ENCODE measurements at places on chromosomes 6 and 20.

GRCh38 chr6:11223286-11223864 is 9.1 kb downstream of the NEDD9 start:
- peak overlapping the region; percentile 50 for H3K27ac ChIP-seq
- peaks cover 48% of the 10 kb centered on the region for H3K4me1 ChIP-seq
- H3K4me3 ChIP-seq = no peak overlapping the region
- H3K36me3 ChIP-seq = no peaks in the 10 kb centered on the region
- no peaks in the 10 kb centered on the region for H3K27me3 ChIP-seq
- no peak for DNase-seq

DNA sequence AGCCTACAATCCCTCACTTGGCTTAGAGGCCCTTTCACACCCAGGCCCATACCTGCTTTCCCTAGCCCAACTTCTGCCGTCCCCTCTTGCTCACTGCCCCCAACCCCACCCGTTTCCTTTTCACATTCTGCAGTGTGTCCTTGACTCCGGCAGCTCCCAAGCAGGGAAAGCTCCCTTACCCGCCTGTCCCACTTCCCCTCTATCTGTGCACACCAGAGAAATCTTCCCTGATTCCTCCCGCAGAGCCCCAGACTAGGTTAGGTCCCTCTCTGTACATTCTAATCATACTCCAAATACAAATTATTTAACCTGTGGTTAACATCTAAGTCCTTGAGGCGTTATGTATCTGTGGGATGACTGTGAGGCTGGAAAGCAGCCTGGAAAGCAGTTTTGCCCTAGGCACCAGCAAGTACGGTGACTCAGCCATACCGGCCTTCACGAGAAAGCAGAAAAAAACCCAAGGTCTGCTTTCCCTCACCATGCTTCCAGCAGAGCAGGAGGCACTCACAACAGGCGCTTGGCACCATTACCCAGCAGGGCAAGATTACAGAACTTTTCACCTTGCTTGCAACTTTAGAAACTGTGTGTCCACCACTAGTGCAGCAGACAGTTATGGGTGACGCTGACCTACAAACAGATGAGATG is 22.3 kb downstream of the ELOVL5 start:
- H3K27me3 ChIP-seq = no peaks in the 10 kb centered on the region
- no peak for DNase-seq
- H3K4me3 ChIP-seq = no peak overlapping the region
- peaks cover 50% of the 10 kb centered on the region for H3K4me1 ChIP-seq
- H3K27ac ChIP-seq = peak overlapping the region; percentile 37

GRCh38 chr20:20663841-20664240 is 48.6 kb downstream of the RALGAPA2 start:
- no peak overlapping the region for H3K27ac ChIP-seq
- no peak for DNase-seq
- H3K36me3 ChIP-seq = no peaks in the 10 kb centered on the region
- H3K4me3 ChIP-seq = no peak overlapping the region
- no peaks in the 10 kb centered on the region for H3K4me1 ChIP-seq
- no peaks in the 10 kb centered on the region for H3K27me3 ChIP-seq

DNA sequence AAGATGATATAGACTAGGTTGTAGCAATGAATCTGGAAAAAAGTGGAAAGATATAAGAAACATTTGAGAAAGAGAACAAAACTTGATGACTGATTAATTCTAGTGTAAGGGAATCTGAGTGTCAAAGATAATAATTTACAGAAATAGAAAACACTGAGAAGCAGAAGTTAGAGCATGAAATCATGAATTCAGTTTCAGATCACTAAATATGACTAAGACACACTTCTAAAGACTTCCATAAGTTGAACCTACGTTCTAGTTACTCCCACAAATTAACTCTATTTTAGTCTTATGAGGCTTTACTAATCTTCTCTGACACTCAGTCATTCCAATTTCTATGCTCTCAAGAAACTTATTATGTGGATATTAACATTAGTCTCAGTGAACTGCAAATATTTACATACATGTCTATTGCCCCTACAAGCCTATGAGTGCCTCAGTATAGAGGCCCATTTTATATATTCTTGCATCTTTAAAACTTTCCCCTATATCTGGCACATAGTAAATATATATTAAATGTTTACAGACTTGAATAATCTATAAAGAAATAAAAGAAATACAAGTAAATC is 30.4 kb downstream of the IBTK start:
- no peak for DNase-seq
- no peak overlapping the region for H3K4me3 ChIP-seq
- no peaks in the 10 kb centered on the region for H3K4me1 ChIP-seq
- H3K27ac ChIP-seq = no peak overlapping the region
- no peaks in the 10 kb centered on the region for H3K27me3 ChIP-seq

DNA sequence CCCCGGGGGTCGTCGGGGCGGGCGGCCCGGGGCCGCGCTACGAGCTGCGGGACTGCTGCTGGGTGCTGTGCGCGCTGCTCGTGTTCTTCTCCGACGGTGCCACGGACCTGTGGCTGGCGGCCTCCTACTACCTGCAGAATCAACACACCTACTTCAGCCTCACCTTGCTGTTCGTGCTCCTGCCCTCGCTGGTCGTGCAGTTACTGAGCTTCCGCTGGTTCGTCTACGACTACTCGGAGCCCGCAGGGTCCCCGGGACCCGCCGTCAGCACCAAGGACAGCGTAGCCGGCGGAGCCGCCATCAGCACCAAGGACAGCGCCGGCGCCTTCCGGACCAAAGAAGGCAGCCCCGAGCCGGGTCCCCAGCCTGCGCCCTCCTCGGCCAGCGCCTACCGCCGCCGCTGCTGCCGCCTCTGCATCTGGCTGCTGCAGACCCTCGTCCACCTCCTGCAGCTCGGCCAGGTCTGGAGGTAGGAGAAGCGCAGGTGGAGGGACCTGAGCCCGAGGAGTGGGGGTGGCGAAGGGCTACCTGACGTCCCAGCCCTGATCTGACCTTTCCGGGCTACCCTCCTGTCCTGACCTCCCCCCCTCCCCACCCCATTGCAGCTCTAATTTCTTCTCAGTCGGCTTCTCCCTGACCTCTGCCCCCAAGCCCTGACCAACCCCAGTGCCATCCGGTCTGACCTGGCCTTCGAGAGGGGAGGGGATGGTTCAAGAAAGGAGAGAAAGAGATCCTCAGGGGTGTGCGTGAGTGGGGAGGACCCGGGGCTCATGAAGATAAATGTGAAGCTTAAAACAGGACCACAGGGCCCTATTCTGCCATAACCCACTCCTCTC is 558 bp downstream of the XKR7 start:
- H3K4me1 ChIP-seq = peaks cover 5% of the 10 kb centered on the region
- no peak overlapping the region for H3K4me3 ChIP-seq
- no peak overlapping the region for H3K27ac ChIP-seq

GRCh38 chr20:19903168-19903811 is 113.9 kb upstream of the NAA20 start:
- H3K36me3 ChIP-seq = no peaks in the 10 kb centered on the region
- H3K27ac ChIP-seq = no peak overlapping the region
- DNase-seq = no peak
- H3K27me3 ChIP-seq = no peaks in the 10 kb centered on the region

- no peaks in the 10 kb centered on the region for H3K4me1 ChIP-seq
- no peak overlapping the region for H3K27ac ChIP-seq
- H3K4me3 ChIP-seq = no peak overlapping the region
- H3K36me3 ChIP-seq = no peaks in the 10 kb centered on the region
- no peaks in the 10 kb centered on the region for H3K27me3 ChIP-seq
These were observed 66.5 kb downstream of the DTNBP1 start for GRCh38 chr6:15596186-15596896.

DNA sequence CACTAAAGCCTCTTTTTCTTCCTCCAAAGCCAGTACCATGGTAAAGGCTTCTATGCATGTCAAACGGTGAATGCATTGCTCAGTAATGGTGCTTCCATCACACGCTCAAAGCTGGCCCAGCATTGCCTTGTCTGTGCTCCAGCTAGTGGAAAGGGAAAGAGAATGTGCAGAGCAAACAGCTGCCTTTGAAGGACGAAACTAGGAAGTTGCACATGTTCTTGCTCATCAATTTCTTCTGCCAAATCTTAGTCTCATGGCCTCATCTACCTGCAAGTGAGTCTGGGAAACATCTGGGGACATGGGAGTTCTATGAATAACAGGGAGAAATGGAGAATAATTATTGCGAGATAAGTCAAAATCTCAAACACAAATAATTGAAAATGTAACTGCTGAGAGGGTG is 216.5 kb upstream of the SSTR4 start:
- H3K4me1 ChIP-seq = no peaks in the 10 kb centered on the region
- no peak for DNase-seq
- H3K36me3 ChIP-seq = no peaks in the 10 kb centered on the region
- no peak overlapping the region for H3K27ac ChIP-seq

DNA sequence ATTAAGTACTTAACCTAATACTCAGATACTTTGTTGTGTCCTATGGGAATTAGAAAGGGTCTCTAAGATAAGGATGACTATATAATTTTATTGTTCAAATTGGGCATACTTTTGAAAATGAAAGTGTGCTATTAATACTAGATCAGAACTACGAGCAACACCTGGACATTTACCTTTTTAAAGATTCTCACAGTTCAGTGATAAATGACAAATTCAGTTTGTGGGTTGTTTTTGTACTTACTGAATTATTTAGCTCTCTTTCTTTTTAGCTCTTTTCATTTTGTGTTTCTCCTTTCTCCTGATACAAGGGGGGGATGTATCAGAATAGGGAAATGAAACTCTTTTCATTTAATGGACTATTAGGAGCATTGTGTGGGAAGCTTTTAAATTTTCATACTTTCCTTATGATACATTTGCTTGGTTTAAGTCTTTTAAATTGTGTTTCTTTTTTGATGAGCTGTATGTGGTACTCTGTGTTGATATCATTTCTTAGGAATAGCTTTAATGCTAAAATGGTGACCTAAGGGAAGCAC is 47.5 kb downstream of the PHF3 start:
- no peaks in the 10 kb centered on the region for H3K4me1 ChIP-seq
- peaks cover 11% of the 10 kb centered on the region for H3K36me3 ChIP-seq
- H3K27me3 ChIP-seq = no peaks in the 10 kb centered on the region
- no peak for DNase-seq

DNA sequence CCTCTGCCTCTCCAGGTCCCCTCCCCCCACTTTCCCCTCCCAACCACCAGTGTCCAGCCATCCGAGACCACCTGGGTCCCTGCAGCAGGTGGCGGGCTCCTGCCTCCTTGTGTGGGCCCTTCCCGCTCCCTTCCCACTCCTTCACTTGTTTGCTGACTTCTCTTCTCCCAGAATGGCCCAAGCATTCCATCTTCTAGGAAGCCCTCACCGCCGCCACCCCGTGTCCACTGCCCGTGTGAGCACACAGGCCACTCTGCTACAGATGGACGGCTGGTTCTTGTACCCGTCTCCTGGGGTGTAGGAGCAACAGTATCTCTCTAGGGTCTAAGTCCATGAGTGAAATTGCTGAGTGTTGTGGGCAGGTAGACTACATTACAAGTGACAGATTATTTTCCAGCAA is 15.0 kb downstream of the BPHL start:
- H3K4me3 ChIP-seq = no peak overlapping the region
- H3K27me3 ChIP-seq = no peaks in the 10 kb centered on the region
- H3K36me3 ChIP-seq = peaks cover 45% of the 10 kb centered on the region
- no peak for DNase-seq
- H3K27ac ChIP-seq = no peak overlapping the region

DNA sequence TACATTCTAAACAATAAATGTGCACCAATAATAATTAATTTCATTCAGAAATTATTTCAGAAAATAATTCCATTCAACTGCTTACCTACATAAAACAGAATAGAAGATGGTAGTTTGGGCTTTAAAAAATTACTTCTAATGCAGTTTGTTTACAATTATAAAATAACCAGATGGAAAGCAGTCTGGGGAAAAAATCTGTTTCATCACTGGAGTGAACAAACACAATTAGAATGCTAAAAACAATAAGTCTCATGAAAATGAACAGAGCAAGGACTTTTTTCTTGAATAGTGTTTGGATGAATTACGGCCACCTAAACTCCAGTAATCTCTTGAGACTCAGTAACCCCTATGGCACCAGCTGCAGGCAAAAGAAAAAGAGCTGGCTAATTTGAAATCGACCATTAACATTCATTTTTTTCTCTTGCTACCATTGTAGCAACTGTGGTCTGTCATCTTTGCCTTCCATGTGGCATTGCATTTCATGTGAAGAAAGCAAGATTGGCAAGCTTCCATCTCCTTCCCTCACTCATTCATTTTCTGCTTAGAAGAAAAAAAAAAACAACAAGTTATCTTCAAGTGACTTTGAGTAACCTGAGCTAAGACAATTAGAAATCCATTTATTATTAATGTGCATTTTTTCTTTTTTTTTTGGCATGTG is 88.4 kb upstream of the CEP85L start:
- H3K4me3 ChIP-seq = no peak overlapping the region
- no peak for DNase-seq
- H3K4me1 ChIP-seq = no peaks in the 10 kb centered on the region
- H3K27ac ChIP-seq = no peak overlapping the region
- no peaks in the 10 kb centered on the region for H3K36me3 ChIP-seq
- H3K27me3 ChIP-seq = no peaks in the 10 kb centered on the region

DNA sequence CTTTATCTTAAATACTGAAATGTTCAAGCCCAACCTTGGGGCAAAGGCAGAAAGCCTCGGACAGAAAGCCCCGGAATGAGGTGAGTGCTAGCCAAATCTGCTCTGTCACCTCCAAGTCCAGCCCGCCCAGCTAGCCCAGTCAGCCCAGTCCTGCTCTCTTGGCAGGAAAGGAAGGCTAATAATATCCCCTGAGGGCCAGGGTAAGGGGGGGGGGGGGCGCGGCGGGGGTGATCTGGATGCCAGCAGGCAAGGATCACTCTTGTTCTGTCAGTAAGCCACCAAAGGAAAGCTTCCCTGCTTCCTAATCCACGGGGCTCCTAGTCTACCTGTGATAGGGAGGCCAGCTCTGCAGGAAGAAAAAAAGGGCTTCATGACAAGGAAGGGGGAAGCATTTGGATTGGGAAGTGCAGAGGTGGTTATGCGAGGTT is 1.1 kb downstream of the NDRG3 start:
- no peaks in the 10 kb centered on the region for H3K36me3 ChIP-seq
- peak overlapping the region; percentile 61 for H3K4me3 ChIP-seq
- peaks cover 16% of the 10 kb centered on the region for H3K4me1 ChIP-seq
- H3K27ac ChIP-seq = peak overlapping the region; percentile 54
- H3K27me3 ChIP-seq = no peaks in the 10 kb centered on the region
- DNase-seq = no peak

- no peaks in the 10 kb centered on the region for H3K36me3 ChIP-seq
- no peak for DNase-seq
- H3K27me3 ChIP-seq = no peaks in the 10 kb centered on the region
- H3K4me3 ChIP-seq = no peak overlapping the region
These were observed 35.1 kb downstream of the TULP4 start for GRCh38 chr6:158347335-158347734.

All from vagina (tissue), 2 donors.